ENCODE measurements at places on chromosomes 5 and 9.

DNA sequence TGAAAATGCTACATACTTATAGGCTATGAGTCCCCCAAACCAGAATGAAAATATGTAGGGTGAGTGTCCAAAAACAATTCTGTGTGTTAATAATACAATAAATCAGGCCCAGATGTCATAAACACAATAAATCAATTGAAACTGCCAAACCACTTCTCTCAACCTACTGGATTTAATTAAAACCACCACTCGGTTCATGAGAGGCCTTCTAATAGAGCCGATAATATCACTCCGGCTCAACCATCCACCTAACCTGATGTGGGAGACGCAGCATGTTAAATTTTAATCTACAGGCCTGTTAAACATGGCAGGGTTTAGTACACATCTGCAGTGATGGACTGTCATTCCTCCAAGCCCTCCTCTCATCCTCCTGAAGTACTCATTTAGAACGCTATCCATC is 734.5 kb upstream of the ZNF608 start:
- DNase-seq: no peak

- DNase-seq: no peak
These were observed 52.9 kb downstream of the C9orf50 start for GRCh38 chr9:129567842-129568559.

DNA sequence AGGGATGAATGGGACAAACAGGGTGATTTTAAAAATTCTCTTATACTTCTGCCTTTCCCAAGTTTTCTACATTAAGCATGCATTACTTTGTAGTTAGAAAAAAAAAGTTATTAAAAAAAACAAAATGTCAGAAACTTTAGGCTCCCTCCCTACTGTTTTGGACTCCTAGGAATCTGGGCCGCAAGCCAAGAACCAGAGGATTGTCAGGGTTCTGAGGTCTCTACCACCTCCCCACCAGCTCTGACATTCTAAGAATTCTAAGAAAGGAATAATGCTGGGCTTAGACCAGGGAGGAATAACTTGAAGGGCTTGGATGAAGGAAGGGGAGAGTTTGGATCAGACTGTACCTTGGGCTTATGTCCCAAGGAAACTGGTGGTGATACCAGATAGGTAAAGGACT is 1.1 kb upstream of the ARHGEF39 start:
- DNase-seq: no peak

GRCh38 chr9:131190191-131190590 is 64.8 kb downstream of the NUP214 start:
- DNase-seq: no peak

- no peak for DNase-seq
These were observed 9.0 kb downstream of the RACK1 start for GRCh38 chr5:181234455-181235306.

DNA sequence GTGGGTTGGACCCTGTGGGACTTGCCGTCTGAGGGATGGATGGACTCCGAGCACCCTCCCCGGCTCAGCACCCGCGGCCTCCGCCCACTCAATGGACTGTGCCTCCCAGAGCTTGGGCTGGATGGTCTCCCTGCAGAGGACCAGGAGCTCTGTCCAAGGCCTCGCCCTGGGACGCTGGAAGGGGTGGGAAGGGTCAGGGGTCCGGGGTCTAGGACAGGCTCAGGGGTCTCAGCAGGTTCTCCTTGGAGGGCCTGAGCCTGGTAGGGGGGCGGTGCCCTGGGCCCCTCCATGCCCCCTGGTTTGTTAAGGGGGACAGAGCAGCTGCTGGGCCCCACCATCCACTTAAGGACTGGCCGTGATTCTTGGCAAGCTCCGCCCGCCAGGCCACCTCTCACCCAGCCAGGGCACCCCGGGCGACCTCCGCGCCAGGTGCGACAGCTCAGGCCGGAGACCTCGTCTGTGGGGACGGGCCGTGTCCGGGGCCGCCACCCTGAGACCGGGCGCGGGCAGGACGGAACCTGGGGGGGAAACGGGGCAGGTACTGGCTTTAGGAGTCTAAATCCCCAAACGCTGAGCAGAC is 29.2 kb downstream of the EXOC3 start:
- DNase-seq: no peak

GRCh38 chr9:96149533-96150280 is 152.3 kb downstream of the HSD17B3 start:
- DNase-seq: no peak

- DNase-seq: peak; percentile 73
These were observed 16.9 kb downstream of the PDGFRB start for GRCh38 chr5:150138551-150139265.

DNA sequence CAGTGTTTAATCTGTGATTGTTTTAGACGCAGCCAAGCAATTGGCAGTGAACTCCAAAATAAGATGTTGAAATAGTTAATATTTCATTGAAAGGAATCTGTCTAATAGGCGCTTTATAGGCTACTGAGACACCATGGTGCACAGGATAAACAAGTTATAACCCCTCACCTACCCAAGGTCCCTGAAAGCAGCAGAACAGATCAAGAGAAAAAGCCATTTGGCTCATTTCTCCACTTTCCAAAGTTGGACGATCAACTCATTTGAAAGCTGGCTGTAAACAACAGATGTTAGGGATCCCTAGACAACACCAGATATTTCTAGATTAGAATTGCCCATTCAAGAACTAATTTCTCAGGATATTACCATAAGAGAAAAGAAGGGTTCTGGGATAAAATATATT is 4.9 kb downstream of the PUM3 start:
- DNase-seq: no peak

GRCh38 chr9:78698371-78698770 is 401.4 kb downstream of the PSAT1 start:
- no peak for DNase-seq

DNA sequence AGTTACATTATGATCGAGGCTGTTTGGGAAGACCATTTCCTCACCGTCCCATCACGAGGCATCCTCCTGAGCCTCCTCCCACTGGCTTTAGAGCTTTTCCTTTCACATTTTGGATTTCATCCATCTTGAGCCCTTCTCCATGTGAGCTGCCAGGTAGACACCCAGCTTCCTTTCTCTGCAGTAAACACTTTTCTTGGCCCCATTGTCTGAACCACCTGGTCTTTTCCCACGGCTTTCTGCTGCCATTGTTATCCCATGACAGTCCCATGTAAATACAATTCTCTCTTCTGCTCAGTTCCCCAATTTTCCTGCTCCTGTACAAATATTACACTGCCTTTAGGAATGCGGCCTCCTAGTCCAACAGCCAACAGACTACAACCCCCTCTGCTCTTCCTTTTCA is 24.1 kb downstream of the UBE2QL1 start:
- DNase-seq: no peak

DNA sequence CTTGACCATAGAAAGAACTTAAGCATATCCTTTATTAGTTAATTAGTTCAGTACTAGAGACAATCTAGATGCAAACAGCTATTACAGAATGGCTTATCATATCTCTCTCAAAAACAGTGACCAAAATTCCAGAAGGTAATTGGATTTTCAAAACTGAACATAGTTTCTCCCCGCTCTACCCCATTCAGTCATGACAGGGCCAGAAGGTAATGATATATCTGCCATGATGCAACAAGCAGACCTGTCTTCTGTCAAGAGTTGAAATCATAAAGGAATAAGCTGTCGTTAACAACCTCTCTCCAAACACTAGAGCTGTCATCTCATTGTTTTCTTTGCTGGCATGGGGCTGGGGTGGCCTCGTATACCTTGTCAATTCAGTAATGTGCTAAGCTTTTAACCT is 200.5 kb upstream of the POU5F2 start:
- no peak for DNase-seq

GRCh38 chr5:320524-321229 is 837 bp upstream of the AHRR start:
- DNase-seq: no peak

DNA sequence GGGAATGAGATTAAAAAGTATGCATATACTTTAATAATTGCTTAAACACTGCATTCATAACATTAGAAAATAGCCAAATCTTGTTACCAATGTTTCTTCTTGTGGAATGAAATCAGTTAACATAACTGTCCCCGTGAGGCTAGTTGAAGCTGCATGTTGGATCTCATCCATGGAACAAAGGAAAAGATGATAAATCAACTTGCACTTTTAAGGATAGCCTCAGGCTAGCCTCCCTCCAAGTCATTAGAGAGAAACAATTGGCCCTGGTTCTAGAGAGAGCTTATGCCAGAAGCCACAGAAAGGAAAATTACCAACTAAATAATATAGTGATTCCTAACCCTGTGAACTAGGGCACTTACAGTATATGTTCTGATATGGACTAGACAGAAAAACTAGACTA is 66.9 kb downstream of the GRIN3A start:
- no peak for DNase-seq

- no peak for DNase-seq
These were observed 6.1 kb downstream of the SAR1B start for GRCh38 chr5:134626369-134627014.

- DNase-seq: no peak
These were observed 17.5 kb upstream of the SHB start for GRCh38 chr9:38086496-38086895.

- no peak for DNase-seq
These were observed 6.4 kb downstream of the FABP6 start for GRCh38 chr5:160235731-160236130.

- no peak for DNase-seq
These were observed 1.4 kb downstream of the IQGAP2 start for GRCh38 chr5:76404223-76405211.

- DNase-seq: no peak
These were observed 1.3 kb upstream of the AK1 start for GRCh38 chr9:127878652-127879390.

DNA sequence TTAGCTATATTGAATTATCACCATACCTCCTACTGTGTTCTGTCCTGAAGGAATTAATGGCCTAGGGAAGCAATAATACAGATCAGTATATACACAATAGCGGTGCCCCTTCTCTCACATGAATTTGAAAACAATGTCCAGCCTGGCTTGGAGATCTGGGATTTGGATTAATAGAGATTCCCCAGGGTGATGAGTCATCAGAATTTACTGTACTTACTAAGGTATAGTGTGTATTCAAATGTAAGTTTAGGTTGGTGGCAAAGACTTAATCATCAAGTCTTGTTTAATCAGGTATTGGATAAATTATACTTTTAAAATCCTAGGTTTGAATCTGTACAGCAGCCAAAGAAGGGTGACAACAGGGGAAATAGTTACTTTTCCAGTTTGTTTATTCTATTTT is 121.5 kb downstream of the FEM1C start:
- DNase-seq: no peak

DNA sequence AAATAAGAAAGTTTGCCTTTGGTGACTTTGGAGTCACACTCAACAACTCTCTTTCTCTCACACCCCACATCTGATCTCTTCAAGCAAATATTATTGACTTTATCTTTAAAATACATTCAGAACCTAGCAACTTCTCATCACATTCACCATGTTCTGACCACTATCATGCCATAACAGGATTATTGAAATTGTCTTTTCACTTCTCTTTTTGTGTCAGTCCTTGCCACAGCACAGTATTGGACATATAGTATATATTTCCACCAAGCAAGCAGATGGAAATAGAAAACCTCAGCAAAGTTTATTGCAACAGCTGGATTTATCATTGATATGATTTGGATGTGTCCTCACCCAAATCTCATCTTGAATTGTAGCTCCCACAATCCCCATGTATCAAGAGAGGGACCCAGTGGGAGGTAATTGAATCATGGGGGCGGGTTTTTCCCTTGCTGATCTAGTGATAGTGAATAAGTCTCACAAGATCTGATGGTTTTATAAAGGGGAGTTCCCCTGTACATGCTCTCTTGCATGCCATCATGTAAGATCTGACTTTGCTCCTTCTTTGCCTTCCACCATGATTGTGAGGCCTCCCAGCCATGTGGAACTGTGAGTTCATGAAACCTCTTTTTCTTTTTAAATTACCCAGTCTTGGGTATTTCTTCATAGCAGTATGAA is 26.9 kb upstream of the ITGA1 start:
- DNase-seq: no peak

- no peak for DNase-seq
These were observed 179.8 kb downstream of the PARP8 start for GRCh38 chr5:50846261-50846660.

- peak; percentile 89 for DNase-seq
These were observed 55.6 kb downstream of the PTPDC1 start for GRCh38 chr9:94139672-94140417.

DNA sequence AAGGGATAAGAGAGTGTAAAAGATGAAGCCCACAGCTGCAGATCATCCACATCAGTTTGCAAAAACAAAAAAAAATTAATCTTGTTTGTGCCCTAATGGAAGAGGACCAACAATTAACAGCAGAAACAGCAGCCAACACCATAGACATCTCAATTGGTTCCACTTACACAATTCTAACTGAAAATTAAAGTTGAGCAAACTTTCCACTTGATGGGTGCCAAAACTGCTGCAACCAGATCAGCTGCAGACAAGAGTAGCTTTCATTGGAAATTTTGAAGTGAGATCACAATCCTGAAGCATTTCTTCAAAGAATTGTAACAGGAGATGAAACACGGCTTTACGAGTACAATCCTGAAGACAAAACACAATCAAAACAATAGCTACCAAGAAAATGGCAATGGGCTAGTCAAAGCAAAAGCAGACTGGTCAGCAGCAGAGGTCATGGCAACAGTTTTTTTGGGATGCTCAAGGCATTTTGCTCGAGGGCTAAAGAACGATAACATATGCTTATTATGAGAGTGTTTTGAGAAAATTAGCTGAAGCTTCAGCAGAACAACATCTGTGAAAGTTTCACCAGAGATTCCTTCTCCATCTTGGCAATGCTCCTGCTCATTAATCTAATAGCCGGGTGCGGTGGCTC is 4.1 kb upstream of the RBM27 start:
- DNase-seq: no peak

GRCh38 chr5:181241393-181241975 is 2.2 kb downstream of the RACK1 start:
- no peak for DNase-seq

DNA sequence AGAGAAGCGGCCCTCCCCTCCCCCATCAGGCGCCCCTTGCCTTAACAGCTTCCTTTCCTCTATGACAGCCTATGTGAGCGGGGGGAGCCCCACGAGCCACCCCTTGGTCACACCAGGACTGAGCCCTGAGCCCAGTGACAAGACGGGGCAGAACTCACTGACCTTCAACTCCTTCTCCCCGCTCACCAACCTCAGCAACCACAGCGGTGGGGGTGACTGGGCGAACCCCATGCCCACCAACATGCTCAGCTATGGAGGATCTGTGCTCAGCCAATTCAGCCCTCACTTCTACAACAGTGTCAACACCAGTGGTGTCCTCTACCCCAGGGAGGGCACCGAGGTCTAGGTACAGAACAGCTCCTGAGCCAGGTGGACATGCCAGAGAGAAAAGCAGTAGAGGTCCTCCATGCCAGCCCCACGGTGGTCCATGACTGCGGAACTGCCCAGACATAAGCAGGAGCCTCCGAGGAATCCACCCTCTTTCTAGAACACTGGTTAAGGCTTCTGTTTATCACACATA is 2.6 kb downstream of the FOXI1 start:
- no peak for DNase-seq

All from amniotic stem cell (primary cell).